ENCODE measurements at places on chromosomes 6 and 20.

DNA sequence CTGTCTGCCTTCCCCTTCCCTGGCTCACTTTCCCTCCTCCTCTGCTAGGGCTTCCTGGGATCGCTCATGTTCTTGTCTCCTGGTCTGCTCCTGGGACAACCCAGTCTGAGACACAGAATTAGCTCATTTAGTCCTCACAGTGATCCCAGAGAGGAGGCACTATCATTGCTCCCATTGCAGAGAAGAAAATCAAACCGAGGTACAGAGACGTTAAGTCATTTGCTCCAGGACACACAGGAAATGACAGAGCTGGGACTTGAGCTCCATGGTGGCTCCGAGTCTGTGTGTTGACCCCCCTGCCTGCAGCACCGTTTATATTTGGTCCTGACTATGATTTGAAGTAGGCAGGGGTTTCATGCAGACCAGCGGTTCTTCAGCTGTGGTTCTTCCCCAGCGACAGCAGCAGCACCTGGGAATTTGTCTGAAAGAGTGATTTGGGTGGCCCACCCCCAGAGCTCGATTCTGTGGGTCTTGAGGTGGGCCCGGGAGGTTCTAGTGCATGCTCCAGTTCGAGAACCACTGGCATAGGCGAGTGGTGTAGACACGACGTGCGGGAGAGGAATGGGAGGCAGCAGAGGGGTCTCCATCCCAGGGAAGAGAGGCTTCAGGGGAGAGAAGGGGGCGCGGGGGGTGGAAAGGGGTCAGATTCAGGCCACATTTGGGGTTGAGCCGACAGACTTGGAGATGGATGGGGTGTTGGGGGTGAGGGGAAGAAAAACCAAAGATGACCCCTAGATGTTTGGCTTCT is 24.7 kb downstream of the PCK1 start:
- DNase-seq = no peak

DNA sequence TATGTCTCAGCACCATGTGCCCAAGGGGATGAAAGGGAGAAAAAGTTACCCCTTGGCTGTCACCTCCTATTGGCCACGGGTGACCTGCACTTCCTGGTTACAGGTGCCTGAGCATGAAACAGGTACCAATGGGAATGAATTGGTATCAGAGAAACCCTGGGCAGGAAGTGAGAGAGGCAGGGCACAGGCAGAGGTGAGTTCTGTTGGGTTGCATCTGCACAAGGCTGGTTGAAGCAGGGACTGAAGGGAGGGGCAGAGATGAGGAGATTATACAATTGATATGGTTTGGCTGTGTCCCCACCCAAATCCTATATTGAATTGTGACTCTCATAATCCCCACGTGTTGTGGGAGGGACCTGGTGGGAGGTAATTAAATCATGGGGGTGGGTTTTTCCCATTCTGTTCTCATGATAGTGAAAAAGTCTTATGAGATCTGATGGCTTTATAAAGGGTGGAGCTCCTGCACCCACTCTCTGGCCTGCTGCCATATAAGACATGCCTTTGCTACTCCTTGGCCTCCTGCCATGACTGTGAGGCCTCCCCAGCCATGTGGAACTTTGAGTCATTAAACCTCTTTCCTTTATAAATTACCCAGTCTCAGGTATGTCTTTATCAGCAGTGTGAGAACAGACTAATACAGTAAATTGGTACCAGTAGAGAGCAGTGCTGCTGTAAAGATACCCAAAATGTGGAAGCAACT is 291.8 kb downstream of the LRFN2 start:
- DNase-seq = no peak

- no peak for DNase-seq
These were observed 46.9 kb downstream of the BLOC1S5 start for GRCh38 chr6:8017276-8017701.

- no peak for DNase-seq
These were observed 26.3 kb downstream of the WRNIP1 start for GRCh38 chr6:2791450-2791974.

DNA sequence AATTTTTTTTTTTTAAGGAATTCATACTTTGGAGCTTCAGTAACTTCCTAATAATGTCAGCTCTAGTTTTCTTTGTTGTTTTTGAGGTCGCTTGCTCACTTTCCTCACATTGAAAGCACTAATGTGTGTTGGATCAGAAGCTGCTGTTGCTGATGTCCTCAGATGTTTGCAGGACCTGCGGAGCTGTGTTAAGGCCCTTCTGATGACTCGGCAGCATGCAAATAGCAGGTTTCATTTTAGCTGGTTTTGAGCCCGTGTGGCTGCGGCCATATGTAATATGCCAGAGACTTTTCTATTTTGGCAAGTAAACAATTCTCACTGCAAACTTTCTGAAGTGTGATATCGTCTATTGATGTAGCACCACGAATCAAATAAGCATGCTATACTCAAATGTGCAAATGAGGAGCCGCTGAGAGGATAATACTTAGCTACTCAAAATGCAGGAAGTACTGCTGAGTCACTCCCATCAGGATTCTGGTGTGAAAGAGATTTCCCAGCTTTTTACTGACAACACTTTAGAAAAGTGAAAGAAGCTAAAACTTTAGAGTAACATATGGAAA is 187.8 kb downstream of the SASH1 start:
- no peak for DNase-seq

DNA sequence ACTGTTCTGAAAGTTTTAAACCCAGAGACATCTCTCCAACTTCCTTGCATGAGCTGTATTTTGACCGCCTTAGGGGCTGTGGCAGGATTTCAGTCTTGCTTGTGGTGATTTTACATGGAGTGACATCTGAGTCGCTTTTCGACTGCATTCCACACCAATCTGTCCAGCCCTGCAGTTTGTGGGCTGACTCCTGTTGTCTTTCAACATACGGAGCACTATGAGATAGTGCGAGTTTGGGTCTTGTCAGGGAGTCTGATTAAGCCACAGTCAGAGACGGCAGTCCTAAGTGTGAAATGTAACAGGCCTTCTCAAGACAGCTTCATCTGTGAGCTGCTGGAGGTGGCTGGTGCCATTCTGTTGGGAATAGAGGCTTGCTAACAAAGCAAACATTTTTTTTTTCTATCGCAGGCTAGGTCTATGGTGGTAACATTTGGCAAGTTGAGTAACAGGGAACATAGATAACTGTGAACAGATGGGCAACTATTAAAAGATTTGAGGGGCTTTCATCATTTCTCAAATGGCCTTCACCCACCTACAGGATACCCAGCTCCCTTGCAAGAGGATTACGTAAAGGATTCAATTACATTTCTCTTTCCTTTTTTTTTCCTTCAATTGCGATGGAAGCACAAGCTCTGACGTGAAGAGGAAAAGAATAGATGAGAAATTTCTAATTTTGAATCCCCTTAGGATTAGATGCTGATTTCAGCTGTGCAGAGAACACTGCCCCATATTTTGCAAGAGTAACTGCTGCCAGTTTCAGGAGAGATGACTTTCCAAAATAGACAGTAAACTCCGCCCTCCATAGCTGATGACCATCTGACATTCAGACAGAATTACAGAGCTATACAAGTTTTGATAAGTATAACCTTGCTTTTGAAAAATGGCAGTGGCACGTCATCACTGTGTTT is 25.1 kb downstream of the CAP2 start:
- DNase-seq = no peak

DNA sequence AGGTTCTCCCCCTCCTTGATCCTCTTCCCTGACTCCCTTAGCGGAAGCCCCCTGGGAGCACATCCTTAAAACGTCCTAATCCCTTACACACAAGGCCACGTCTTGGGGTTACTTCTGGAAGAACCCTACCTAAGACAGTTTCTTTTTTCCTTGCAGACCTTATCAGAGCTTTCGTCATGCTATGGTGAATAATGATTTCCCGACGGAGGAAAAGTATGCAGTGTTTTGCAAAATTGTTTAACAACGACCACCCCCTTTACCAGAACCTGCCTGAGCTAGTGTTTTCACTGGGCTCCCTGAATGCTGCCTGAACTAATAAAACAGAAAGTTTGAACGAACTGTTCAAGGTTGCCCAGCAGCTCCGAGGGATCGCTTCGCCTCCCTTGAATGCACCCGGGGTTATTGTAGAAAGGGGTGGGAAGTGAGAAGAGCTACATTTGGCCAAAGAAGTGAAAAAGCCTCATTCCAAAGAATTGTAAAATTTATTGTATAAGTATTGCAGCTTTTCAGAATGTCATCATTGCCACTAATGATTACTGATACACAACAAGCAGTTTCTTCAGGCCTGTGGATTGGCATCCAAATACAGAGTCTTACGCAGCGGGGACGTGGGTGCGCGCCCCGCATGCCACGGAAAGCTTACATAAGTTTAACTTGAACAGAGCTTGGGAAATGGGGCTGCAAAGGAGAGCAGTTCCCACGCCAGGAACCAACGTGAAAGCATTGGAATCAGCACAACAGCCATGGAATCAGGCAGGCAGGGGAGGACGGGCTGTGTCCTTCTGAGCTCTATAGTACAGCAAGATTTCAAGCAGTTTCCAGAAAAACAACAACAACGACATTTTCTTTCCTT is 27.9 kb upstream of the ZBP1 start:
- no peak for DNase-seq

DNA sequence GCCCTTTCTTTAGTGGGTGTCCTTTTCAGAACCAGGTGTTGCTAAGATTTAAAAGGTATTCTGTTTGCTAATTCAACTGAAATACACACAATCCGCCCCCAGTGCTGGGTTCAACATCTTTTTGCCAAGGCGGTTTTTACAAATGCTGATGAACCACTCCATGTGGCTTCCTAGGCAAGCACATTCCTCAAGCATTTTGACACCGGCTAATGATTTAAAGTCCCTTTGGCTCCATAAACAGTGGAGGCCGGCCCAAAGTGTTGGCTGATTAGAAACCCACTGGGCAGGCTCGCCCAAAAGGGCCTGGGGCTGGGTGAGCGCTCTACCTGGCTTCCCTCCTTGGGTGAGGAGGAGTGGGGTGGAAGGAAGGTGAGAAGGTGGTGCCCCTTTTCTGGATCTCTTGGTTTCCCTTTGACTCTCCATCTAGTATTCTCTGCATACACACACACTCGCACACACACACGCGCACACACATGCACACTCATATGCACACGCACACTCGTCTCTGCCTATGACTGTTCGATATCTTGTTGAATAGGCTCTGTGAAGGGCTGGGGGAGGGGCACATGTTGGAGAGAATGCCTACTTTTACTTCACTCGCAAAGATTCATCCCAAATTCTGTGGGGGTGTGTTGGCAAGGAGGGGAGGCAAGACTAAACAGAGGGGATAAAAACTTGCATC is 66.7 kb upstream of the ARMC2 start:
- DNase-seq = no peak

DNA sequence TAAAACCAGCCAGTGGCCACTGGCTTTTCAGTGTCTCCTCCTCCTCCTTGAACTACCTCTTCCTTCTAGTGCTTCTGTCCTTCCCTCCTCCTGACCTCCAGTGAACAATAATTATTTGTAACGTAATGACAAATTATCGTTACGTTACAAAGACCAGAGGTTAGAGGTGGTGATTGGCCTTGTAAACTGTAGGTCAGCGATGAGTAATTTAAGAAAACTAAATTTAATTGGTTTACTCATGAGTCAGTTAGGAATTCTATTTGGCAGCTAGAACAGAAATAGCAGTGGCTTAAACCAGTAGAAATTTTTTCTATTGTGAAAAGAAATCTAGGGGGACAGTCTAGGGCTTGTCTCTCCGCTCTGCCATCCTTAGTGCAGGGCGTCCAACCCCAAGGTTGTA is 38.8 kb downstream of the PPARD start:
- no peak for DNase-seq

GRCh38 chr6:122838060-122838780 is 49.2 kb downstream of the SMPDL3A start:
- no peak for DNase-seq

- no peak for DNase-seq
These were observed 57.7 kb downstream of the DNAAF9 start for GRCh38 chr20:3349786-3350185.

DNA sequence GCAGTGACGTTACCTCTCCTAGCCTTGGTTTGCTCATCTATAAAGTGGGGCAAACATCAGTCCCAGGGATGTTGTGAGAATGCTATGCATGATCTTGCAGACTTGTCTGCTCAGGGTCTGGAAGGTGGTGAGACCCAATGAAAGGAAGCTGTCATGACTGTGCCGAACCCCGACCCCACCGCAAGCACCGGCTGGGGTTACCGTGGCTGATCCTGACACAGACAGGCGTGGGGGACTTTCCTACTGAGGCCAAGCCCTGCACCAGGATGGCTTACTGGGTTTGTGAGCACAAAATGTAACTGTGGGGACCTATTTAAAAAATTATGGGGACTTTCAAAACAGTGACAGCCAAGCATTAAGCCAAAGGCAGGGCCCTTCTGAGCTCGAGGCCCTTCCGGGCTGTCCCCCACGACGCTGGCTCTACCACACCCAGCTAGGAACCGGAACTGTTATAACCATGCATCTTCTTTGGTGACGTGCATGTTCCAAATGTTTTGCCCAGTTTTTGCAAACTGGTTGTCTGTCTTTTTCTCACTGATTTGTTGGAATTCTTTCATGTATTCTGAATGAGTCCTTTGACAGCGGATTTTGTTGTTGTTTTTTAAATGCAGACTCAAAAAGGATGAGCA is 76.6 kb upstream of the PMEPA1 start:
- DNase-seq = no peak

GRCh38 chr6:160507420-160507819 is 156.7 kb downstream of the LPA start:
- no peak for DNase-seq

DNA sequence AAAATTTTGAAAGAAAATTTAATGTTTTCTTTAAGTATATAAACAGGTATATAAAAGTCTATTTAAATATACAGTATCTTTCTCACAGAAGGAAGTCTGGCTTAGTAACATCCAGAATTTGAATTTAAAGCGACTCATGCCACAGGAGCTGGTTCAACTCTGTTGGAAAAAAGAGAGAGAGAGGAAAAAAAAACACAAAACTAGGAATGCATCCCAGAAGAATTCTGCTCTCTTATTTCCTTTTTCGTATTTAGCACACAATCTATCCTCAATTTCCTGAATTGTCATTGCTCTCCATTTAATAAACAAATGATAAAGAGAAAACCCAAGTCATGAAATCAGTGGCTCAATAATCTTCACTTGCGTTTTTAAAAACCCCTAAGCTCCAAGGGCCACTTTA is 107.5 kb upstream of the SCAF8 start:
- no peak for DNase-seq

DNA sequence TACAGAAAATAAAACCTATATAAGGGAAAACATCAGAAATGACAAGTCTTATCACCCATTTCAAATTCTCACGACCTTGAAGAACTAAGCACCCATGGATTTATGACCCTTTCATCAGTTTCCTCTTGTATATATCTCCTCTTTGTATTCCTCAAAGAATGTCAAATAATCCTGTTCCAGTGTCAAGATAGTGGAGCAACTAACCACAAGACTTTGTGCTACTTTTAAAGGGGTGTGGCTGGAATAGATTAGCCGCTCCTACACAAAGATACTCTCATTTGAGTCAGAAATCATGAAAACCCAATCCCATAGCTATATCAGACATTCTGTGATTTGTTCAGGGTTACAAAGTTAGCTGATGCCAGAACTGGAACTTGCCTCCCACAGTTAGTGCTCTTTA is 6.6 kb downstream of the REPS1 start:
- no peak for DNase-seq

DNA sequence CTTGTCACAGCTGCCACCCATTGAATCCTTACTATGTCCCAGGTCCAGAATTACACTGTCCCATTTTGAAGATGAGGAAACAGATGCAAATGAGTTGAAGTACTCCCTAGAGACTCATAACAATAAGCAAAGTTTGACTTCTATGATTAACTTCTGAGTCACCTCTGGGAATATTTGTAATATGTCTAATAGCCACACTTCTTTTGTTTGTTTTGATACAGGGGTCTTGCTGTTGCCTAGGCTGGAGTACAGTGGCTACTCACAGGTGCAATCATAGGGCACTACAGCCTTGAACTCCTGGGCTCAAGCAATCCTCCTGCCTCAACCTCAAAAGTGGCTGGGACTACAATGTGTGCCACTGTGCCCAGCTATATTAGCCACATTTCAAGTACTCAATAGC is 11.4 kb upstream of the SOX12 start:
- no peak for DNase-seq
